ENCODE measurements at places on chromosomes 1 and 21.

GRCh38 chr1:87284456-87285240 lies 44.0 kb upstream of the LMO4 start:
- no peak for DNase-seq

DNA sequence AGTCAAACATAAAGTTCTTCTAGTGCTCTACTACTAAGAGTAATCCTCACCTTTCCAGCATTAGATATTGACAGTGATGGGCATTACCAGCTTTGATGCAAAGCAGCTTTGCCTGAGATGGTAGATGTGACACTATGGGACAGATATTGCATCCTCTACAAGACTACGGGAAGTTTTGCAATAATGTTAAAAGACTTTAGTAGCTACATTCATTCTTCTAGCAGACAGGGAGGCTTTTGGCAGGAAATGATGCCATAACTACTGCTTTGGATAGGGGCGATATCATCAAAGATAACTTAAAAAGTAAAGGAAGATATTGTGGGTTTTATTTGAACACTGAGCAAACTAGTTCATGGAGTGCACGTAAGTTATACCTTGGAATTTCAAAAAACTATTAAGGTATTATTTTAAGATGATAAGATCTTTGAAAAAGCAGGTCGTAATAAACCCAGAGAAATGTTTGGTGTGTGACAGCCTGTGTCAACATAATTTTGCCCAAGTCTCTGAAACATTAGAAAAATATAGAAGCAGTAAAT lies 368.3 kb upstream of the TMPRSS15 start:
- no peak for DNase-seq

GRCh38 chr1:234710381-234710780 lies 100.4 kb upstream of the IRF2BP2 start:
- no peak for DNase-seq

- DNase-seq, result no peak
Measured at GRCh38 chr1:116169898-116170297, 58.7 kb downstream of the MAB21L3 start.

DNA sequence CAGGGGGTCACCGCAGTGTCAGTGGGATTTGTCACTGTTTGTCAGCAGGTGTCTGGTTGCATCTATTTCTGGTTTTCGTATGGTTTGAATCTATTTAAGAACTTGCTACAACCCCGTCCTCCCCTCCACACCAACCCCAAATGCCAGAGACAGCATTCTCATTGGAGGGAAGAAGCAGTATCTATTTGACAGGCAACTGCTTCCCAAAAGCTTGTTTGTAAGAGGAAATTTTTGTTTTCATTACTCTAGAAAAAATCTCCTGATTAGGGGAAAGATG lies 54.4 kb downstream of the NR5A2 start:
- DNase-seq, result no peak

DNA sequence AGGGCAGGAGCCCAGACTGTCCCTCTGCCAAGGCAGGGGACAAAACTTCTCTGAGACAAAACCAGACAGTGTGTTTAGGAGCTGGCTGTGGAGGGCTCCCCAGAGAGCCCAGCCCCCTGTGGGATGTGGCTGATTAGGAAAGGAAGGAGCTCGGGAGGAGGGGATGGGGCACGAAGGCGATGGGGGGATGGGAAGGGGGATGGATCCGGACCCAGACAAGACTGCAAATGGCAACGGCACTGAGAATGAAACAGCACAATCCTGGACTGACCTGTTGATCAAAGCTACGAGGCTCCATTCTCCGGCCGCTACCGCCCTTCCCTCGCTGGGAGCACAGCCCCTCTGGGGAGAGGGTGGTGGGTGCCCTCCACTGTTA lies 33.1 kb downstream of the FOXO6 start:
- DNase-seq, result no peak

GRCh38 chr1:173601588-173601987 lies 1.3 kb downstream of the SLC9C2 start:
- DNase-seq, result no peak

- DNase-seq, result no peak
Measured at GRCh38 chr1:54952950-54953718, 27.3 kb upstream of the TMEM61 start.

DNA sequence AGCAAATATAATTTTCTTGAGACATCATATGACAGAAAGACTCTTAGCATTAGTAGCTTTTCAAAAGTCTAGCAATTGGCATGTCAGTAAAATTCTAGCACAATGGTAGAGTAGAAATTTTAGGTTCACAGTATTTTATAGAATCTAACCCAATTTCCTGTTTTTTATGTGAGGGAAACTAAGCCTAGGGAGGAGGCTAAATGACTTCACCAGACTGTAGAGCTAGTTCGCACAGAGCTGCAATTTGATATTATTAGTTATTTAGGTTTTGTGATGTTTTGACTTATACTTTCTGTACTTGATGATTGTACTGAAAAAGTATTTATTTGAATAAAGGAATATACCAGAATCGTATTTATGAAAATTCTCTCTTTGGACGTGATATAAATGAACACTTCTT lies 68.5 kb downstream of the CACHD1 start:
- no peak for DNase-seq

DNA sequence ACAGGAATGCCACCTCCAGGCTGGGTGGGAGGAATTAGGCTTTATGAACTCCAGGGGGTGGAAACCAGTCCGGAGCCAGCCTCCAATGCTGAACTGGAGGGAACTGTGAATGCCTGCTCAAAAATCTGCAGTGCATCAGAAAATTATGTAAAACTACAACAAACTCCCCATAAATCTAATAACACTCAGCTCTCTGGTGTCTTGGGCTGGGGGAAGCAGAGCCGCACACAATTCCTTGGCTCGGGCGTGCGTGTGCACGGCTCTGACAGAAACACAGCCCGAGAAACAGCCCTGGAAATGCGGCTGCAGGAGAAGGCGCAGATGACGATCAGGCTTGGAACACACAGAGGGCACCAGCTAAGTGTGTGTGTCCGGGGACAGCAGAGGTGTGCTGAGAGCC lies 127.6 kb upstream of the VAMP3 start:
- no peak for DNase-seq

GRCh38 chr1:91555821-91556531 lies 55.3 kb downstream of the CDC7 start:
- peak; percentile 43 for DNase-seq

DNA sequence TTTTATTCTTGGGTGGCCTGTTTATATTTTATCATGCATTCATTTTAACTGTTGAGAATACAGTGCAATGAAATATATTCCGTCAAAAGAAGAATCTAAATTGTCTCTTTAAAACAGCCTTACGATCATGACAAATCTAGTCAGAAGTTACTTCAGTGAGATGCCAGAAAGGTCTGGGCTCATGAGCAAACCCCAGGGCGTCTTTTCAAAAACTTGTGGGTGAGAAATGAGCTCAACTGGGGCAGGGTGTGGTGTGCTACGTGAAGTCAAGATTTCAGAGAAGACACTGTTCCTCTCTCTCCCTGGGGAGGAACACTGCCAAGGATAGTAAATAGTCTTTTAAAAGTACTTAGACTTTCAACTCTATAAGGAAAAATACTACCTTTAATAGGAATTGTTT lies 13.4 kb upstream of the UAP1 start:
- DNase-seq, result no peak

GRCh38 chr1:22685591-22686059 lies 25.0 kb upstream of the EPHB2 start:
- no peak for DNase-seq

Data from T follicular helper cell (primary cell).